CD4-positive, alpha-beta T cell treated with Interleukin-1 beta for 1 hour (primary cell): ENCODE measurements at places on chromosomes 12 and 14.

- peak; percentile 32 for DNase-seq
These were observed 15.8 kb upstream of the CPNE8 start for GRCh38 chr12:38921025-38921677.

GRCh38 chr14:90400904-90401561 is 4.2 kb downstream of the CALM1 start:
- DNase-seq, result no peak

GRCh38 chr12:116426391-116427136 is 132.6 kb upstream of the MAP1LC3B2 start:
- DNase-seq, result no peak

GRCh38 chr12:22082190-22082701 is 36.2 kb downstream of the CMAS start:
- no peak for DNase-seq

- no peak for DNase-seq
These were observed 25.7 kb downstream of the TBC1D15 start for GRCh38 chr12:71865166-71865713.

DNA sequence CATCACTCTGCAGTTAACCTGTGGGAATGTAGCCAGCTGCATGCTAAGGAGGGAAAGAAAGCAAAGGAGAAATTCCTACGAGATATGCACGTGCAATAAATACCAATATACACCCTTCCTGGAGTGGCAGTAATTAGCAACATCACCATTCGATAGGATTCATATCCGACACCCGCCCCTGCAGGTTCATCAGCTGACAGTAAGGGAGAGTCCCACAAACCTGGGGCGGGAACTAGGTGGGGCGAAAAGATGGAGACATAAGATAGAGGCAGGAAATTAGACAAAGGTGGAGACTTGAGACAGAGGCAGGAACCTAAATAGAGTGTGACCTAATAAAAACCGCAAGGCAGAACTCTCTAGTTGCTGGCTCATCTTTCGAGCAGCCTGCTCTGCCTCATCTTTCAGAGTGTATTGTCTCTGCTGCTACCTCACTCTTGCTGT is 51.6 kb downstream of the PLEKHG3 start:
- peak; percentile 84 for DNase-seq

DNA sequence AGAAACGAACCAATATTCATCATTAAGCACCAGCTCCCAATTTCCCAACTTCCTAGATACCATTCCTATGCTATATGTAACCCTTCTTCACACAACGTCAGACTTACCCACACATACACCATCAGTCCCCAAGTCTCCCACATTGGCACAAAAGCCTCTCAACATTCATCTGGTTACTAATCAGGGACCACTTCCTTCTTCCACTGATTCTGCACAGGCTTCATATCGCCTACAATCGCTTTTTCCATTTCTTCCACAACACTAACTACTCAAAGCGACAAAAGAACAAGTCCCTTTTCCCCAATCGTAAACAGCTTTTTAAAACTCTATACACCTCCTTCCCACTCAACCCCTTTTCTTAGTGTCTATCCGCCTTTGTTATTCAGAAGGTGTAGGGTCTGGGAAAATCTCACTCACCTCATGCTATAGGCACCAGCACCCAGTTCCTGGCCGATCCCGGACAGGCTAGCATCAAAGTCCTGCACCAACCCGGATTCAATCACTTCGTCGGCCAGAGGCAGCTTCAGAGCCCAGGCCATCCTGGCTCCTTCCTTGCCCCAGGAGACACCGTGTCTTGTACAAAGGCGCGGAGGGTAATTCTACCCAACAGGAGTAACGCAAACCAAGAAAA is 936 bp downstream of the TFCP2 start:
- DNase-seq, result no peak

GRCh38 chr12:50249464-50250182 is 33.7 kb downstream of the LIMA1 start:
- DNase-seq, result no peak
